ENCODE measurements at places on chromosomes 16 and 17.

DNA sequence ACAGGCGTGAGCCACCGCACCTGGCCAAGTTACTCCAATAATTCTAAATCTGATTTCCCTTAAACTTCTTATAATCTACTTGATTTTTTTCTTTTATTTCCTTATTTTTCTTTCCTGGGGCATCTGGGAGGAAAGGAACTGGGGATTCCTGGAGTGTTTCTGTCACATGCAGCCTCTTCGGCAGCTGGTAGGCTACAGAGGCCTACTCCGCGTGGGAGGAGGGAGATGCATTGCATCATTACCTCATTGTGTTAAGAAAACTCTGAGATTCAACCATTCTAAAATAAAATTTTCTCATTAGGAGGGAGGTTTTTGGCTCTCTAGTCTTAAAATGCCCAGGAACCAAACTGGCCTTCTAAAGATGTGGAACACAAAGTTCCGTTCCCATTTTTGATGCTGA lies 64.0 kb downstream of the SOX9 start:
- no peak for DNase-seq

GRCh38 chr17:28394337-28395116 lies 11.5 kb downstream of the SLC46A1 start:
- no peak for DNase-seq

DNA sequence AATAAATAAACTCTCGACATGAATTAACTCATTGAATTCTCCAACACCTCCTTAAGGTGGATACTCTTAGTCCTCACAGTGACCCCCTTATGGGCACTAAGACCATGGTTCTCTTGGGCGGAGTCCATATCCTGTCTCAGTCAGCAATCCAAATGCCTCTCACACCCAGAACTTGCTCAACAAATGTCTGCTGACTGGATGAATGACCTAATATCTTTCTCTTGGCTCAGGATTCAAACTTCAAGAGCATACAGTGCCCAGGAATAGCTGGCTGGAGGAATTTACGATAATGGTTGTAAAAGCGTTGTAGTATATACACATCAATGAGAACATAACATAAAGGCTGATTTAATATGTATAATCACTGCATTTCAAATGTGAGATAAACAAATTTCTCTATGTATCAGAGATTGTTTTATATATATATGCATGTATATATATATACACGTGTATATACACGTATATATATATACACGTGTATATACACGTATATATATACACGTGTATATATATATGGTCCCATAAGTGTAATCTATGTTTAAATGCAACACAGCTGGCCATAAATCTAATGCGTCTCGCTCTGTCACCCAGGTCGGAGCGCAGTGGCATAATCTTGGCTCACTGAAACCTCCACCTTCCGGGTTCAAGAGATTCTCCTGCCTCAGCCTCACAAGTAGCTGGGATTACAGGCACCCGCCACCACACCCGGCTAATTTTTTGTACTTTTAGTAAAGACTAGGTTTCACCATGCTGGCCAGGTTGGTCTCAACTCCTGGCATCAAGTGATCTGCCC lies 6.5 kb upstream of the UBB start:
- DNase-seq = no peak

GRCh38 chr17:1480747-1481465 lies 11.6 kb downstream of the MYO1C start:
- DNase-seq = no peak

DNA sequence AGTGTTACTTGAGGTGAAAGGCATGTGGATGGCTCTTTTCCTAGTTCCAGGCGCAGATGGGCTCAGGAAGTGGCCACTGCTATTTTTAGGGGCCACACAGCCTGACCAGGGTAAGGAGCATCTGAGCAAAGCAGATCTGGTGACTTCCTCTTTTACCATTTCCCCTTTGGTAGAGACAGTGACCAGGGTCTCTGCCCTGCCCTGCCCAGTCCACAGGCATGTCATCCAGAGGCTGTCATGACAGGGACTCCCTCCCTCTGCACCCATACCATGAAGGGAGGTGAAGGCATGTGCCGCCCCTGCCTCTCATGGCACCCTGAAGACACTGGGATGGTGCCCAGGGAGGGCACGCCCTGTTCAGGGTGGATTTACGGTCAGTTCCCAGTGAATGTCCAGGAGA lies 2.2 kb downstream of the PLA2G15 start:
- DNase-seq = no peak

DNA sequence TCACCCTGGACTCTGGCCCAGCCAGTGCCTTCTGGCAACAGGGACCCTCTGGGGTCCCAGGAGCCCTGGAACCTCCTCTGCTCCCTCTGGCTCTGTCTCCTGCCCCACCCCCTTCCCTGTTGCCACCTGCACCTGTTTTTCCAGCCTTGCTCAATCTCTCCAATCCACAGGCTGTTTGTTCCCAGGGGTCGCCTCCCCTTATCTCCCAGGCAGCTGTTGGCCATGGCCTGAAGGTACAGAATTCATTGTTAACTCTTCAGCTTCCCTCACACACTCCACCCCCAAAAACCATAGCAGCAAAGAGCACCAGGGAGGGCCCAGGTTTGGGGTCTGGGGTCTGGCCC lies 39.3 kb upstream of the TOB1 start:
- DNase-seq = no peak

Measured in stimulated activated CD4-positive, alpha-beta T cell treated with anti-CD3 and anti-CD28 coated beads, Interleukin-4, amount 100 ng/mL, for 24 hours (primary cell).